Kidney (tissue), 22 donors: ENCODE measurements at places on chromosomes 12 and 14. TPM values are rescaled to one million over a fixed set of nuclear protein-coding genes. Genes with fewer than 3 reads are reported as not detected.

TRPV4 gene
- 24.5 TPM for polyA plus RNA-seq

ABCC9 gene
- 1.8 TPM for polyA plus RNA-seq

TAS2R7 gene
- polyA plus RNA-seq = not detected

P2RX2 gene
- 0.37 TPM for polyA plus RNA-seq

RILPL1 gene
- polyA plus RNA-seq = 19.0 TPM

RNF212B gene
- polyA plus RNA-seq = 2.8 TPM

CD27 gene
- polyA plus RNA-seq = not detected

ZNF219 gene
- 12.6 TPM for polyA plus RNA-seq

OVCH1 gene
- polyA plus RNA-seq = not detected

CCDC184 gene
- polyA plus RNA-seq = 1.7 TPM

GUCY2C gene
- polyA plus RNA-seq = not detected

OAS3 gene
- polyA plus RNA-seq = 2.5 TPM
